Activated CD4-positive, alpha-beta T cell treated with anti-CD3 and anti-CD28 coated beads, Interleukin-2, amount 50 U/mL, for 4 hours (primary cell): ENCODE measurements at places on chromosomes 5 and 9.

- no peak for DNase-seq
Observed at GRCh38 chr5:65544473-65544872, 18.5 kb downstream of the CENPK start.

GRCh38 chr5:177005619-177006264, 837 bp downstream of the UIMC1 start:
- peak; percentile 60 for DNase-seq

GRCh38 chr5:133480366-133480765, 132.0 kb downstream of the FSTL4 start:
- no peak for DNase-seq

- DNase-seq: no peak
Observed at GRCh38 chr5:179119415-179120170, 59.4 kb downstream of the ZNF354C start.

GRCh38 chr5:104702212-104702611, 1139.6 kb upstream of the NUDT12 start:
- DNase-seq: no peak

GRCh38 chr5:53446908-53447307, 33.5 kb upstream of the FST start:
- DNase-seq: no peak

GRCh38 chr5:27476356-27476988, 438.1 kb upstream of the CDH9 start:
- no peak for DNase-seq

GRCh38 chr5:196350-196749, 5.1 kb downstream of the LRRC14B start:
- DNase-seq: no peak

- no peak for DNase-seq
Observed at GRCh38 chr5:33583332-33583731, 142.6 kb downstream of the TARS1 start.

DNA sequence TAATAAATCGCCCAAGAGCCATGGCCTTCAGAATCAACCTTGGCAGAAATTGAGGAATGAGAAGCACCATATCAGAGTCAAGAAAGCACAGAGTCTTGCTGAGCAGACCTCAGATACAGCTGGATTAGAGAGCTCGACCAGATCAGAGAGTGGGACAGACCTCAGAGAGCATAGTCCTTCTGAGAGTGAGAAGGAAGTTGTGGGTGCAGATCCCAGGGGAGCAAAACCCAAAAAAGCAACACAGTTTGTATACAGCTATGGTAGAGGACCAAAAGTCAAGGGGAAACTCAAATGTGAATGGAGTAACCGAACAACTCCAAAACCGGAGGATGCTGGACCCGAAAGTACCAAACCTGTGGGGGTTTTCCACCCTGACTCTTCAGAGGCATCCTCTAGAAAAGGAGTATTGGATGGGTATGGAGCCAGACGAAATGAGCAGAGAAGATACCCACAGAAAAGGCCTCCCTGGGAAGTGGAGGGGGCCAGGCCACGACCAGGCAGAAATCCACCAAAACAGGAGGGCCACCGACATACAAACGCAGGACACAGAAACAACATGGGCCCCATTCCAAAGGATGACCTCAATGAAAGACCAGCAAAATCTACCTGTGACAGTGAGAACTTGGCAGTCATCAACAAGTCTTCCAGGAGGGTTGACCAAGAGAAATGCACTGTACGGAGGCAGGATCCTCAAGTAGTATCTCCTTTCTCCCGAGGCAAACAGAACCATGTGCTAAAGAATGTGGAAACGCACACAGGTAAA, 4.5 kb downstream of the NFX1 start:
- DNase-seq: no peak
